ENCODE measurements at places on chromosomes 5 and 9.

GRCh38 chr5:81696418-81697397, 54.2 kb downstream of the SSBP2 start:
- no peak for DNase-seq

- no peak for DNase-seq
Measured at GRCh38 chr9:123727332-123727731, 202.6 kb downstream of the DENND1A start.

DNA sequence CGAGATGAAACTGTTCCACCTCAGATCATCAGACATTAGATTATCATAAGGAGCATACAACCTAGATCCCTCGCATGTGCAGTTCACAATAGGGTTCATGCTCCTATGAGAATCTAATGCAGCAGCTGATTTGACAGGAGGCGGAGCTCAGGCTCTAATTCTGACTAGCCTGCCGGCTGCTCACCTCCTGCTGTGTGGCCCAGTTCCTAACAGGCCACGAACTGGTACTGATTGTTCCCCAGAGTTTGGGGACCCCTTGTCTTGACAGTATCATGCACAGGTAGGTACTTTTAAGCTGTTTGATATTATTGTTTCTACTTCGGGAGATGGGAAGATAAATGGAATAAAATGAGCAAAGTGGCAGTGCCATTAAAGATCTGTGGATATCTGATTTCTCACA, 66.9 kb downstream of the ZCCHC7 start:
- no peak for DNase-seq

DNA sequence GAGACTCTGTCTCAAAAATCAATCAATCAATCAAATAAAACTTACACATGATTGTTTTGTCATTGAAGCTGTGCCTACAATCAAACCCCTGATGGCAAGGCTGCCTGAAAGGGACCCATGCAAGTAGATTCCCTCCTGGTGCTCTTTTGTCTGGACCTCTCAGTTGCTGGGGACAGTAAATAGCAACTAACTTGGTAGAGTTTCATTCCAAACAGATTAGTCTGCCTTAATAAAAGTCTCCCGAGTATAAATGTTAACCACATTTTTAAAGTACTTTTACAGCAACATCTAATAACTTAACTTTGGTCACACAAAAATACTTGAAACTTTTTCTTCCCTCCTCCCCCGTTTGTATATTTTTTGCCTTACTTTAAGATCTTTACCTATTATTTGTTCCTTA, 105.5 kb downstream of the FEM1C start:
- DNase-seq, result no peak
